GM23338 (cell line): ENCODE measurements at places on chromosomes 7 and 10. TPM values are rescaled to one million over a fixed set of nuclear protein-coding genes. Genes with fewer than 3 reads are reported as not detected.
A peak's percentile ranks its signal among the peaks of the same experiment; 100 is the strongest.

PTTG1IP2 gene
- not detected in 2 replicates for total RNA-seq

TACC2 gene
- total RNA-seq: 24.2 and 35.9 TPM in 2 replicates

DNA sequence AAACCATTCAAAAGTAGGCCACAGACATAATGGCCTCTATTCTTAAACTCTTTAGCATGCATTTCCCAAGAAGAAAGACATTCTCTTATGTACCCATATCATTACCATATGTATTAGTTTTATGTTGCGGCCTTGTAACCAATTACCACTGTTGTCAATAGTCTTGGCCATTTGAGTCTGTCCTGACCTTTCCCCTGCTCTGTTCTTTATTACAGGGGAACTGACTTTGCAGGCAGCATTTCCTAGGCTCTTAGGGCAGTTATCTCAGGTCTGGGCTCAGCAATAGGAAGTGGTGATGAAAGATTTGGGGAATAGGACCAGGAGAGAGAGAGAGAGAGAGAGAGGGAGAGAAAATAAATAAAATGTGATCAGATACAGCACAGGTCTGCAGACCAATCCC, 194.5 kb upstream of the LRGUK start:
- peak overlapping the region; percentile 46; the same call in 1 of the 2 replicates for H3K27ac ChIP-seq
- no peaks in the 10 kb centered on the region for H3K27me3 ChIP-seq
- peak; percentile 27 for DNase-seq
- peaks cover 48% of the 10 kb centered on the region for H3K4me1 ChIP-seq
- H3K36me3 ChIP-seq: no peaks in the 10 kb centered on the region

CYP3A4 gene
- total RNA-seq: not detected in 2 replicates

DNA sequence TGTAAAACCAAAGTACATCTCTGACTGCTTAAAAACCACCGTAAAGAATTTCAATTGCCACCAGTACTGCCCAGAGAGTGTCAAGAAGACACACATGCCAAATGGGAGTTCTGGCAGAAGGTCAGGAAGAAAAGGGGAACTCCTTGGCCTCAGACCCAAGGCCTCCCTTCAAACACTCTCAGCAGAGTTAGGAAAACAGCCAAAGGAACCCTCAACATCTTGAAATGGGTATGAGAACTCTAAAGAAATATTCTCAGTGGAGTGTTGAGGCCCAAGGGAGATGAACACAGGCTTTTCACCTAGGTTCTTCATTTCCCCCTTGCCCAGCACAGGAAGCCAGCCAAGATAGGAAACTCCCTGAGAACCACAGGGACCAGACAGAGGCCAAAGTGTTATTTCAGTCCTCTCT, 96.1 kb upstream of the ASAH2 start:
- H3K4me1 ChIP-seq: no peaks in the 10 kb centered on the region
- peaks cover 5% of the 10 kb centered on the region; the same call in 1 of the 2 replicates for H3K36me3 ChIP-seq
- H3K4me3 ChIP-seq: no peak overlapping the region
- DNase-seq: no peak
- H3K27me3 ChIP-seq: no peaks in the 10 kb centered on the region

GRCh38 chr10:119283387-119283786, 76.0 kb downstream of the GRK5 start:
- H3K4me3 ChIP-seq: no peak overlapping the region
- no peaks in the 10 kb centered on the region for H3K27me3 ChIP-seq
- no peaks in the 10 kb centered on the region for H3K4me1 ChIP-seq
- no peak overlapping the region for H3K27ac ChIP-seq
- H3K36me3 ChIP-seq: no peaks in the 10 kb centered on the region

LIPN gene
- not detected in 2 replicates for total RNA-seq

DNA sequence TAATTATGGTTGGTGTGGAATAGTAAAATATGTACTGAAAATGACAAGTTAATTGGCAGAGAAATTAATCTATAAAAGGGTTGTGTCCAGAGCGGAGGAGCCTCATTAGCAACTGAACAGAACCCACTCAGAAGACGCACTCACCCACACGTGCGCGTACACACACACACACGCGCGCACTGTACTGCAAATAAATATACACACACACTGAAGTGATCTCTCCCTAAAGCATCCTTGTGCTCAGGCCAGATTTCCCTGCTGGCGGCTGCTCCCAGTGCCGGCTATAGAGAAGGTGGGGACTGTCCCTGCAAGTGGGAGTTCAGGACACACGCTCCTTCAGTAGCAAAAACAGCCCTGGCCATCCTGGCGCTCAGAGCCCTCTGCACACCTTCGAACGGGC, 85.2 kb downstream of the CHST15 start:
- H3K27ac ChIP-seq: no peak overlapping the region
- H3K27me3 ChIP-seq: no peaks in the 10 kb centered on the region
- H3K4me3 ChIP-seq: no peak overlapping the region
- no peak for DNase-seq
- H3K36me3 ChIP-seq: no peaks in the 10 kb centered on the region
- peaks cover 8% of the 10 kb centered on the region; the same call in 1 of the 2 replicates for H3K4me1 ChIP-seq
